Activated CD4-positive, alpha-beta T cell treated with anti-CD3 and anti-CD28 coated beads for 4 hours (primary cell): ENCODE measurements at places on chromosomes 2 and 18.

DNA sequence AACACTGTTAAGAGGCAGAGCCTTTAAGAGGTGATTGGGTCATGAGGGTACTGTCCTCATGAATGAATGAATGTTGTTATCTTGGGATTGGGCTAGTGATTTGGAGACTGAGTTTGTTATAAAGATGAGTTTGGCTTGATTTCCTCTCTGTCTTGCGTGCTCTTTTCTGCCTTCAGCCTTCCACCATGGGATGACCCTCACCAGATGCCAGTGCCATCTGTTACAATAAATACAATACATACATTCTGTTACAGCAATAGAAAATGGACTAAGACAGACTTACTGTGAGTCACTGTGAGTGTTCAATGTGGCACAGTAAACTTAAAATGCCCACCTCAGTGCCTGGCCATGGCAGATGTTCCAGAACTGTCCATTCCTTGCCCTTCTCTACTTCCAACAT lies 95.0 kb upstream of the ZFP36L2 start:
- no peak for DNase-seq

GRCh38 chr2:100224988-100225710 lies 82.8 kb upstream of the AFF3 start:
- DNase-seq = no peak

- no peak for DNase-seq
These were observed 531.9 kb downstream of the PARD3B start for GRCh38 chr2:205077159-205077558.

DNA sequence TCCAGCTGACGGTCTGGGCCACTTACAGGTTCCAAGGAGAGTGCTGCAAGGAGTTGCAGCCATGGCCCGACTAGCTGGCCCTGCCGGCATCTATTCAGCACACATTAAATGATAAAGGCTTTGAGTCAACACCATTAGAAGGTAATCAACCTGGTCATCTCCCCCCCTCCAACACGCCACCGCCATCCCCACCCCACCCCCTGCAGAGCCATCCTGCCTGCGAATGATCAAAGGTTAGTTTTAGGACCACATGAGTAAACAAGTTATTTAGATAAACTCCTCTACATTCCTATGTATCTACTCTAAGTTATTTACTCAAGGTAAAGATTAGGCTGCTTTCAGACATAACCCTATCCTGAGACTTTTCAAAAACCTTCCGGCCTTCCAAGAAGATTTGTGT lies 349.3 kb upstream of the SLC39A10 start:
- DNase-seq = no peak

DNA sequence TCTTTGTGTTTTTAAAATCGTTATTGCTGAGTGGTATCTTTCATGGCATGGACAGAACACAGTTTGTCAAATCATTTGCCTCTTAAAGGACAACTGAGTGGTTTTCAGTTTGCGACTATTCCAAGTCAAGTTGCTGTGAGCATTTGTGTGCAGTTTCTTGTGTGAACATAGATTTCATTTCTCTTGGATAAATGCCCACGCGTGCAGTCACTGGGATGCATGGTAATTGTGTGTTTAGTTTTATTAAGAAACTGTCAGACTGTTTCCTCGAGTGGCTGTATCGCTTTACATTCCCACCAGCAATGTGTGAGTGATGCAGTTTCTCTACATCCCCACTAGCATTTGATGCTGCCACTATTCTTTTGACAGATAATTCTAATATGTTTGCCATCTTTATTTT lies 154.0 kb upstream of the ARL4C start:
- no peak for DNase-seq

DNA sequence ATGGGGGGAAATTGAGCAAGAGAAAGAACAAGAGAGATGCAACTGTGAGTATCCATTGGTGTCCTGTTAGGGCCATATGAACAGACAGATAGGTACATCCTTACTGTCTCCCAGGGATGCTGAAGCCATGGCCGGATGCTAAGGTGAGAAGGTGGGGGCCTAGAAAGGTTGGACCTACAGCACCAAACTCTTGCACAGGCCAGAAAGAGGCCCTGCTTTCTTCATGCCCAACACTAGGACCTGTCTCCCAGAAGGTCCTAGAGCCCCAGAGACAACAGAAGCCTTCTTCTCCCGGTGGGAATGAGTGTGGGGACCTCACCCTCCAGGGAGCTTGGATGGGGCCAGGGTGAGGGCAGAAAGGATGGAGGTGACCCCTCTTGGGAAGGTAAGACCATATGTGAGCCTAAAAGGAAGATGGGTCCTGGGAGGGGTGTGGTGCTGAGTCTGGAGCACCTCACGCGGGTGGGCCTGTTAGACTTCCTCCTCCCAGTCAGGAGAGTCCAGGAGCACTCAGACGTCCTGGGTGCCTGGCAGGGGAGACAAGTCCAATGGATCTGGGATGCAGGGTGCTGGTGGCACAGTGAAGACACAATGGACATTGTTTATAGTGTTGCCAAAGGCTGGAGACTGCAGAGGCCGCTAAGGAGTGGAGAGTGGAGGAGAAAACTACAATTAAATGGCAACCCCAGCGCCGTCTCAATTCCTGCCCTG lies 265.3 kb downstream of the CYP26B1 start:
- DNase-seq = no peak

GRCh38 chr2:121907928-121908327 lies 152.5 kb downstream of the TSN start:
- no peak for DNase-seq

GRCh38 chr18:10182009-10182624 lies 268.3 kb downstream of the VAPA start:
- no peak for DNase-seq

GRCh38 chr2:101793277-101793969 lies 95.9 kb downstream of the MAP4K4 start:
- DNase-seq = peak; percentile 17

- no peak for DNase-seq
These were observed 363.7 kb upstream of the SPHKAP start for GRCh38 chr2:228545041-228545747.

DNA sequence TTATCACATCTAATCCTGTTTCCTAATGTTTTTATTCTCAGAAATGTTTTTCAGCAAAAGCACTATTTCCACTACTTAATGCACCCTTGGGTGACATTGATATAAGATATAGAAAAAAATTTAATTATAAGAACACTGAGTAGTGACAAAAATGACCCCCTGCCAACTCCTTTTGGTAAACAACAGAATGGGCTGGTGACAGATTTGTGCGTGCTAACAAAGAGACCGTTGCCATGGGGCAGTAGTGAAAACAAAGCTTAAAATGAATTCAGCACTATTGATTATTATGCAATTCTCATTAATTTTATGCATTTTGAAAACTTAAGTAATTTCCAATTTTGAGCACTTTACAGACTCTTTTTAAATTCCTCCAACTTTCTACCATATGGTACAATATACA lies 33.1 kb downstream of the RDH14 start:
- no peak for DNase-seq

GRCh38 chr18:69330385-69331005 lies 70.2 kb upstream of the DOK6 start:
- no peak for DNase-seq

DNA sequence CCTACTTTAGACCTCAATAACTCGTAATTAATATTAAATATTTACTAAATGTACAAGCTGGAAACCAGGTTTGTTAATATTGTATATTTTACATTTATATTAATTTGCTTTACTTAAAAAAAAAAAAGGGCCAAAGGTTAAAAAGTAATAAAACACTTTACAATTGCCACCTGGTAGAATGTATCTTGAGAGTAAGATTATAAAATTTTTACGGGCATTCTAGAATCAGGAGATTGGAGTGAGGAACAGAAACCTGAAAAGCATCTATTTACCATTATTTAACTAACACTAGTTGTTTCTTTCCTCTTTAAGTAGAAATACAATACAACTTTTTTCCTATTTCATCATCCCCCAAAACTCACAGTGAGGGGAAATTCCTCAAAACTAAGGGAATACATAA lies 15.6 kb upstream of the STRN start:
- DNase-seq = no peak

- no peak for DNase-seq
These were observed 411 bp downstream of the NARS1 start for GRCh38 chr18:57621246-57621604.

DNA sequence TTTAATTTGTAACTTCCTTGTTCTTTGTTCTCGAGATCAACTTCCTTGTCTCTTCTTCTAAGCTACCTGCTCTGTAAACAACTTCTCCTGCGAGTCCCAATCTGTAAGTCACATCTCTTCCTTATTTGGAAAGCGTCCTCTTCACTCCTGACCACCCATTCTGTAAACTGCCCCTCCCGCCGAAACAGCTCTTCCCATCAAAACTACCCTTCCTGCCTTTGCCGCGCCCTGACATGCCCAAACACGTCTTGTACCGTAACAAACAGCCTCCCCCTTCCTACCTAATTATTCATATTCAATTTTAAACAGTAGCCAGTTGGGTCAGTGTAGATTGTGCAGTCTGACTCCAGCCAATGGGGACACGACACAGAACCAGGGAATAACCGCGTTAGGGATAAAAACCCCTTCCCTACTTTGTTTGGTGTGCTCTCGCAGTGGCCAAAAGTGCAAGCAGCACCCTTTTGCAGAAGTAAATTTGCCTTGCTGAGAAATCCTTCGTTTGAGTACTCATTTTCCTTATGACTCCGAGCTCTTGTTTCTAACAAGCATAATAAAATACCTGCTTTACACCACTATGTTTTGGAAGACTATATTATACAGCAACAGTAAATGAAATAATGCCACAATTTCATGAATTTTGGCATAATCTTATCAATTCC lies 39.8 kb downstream of the PIAS2 start:
- DNase-seq = no peak

GRCh38 chr2:165645930-165646831 lies 147.9 kb downstream of the GALNT3 start:
- DNase-seq = no peak

GRCh38 chr2:232817756-232818155 lies 41.4 kb upstream of the KCNJ13 start:
- DNase-seq = no peak

GRCh38 chr18:68769461-68769860 lies 28.4 kb upstream of the CCDC102B start:
- no peak for DNase-seq

DNA sequence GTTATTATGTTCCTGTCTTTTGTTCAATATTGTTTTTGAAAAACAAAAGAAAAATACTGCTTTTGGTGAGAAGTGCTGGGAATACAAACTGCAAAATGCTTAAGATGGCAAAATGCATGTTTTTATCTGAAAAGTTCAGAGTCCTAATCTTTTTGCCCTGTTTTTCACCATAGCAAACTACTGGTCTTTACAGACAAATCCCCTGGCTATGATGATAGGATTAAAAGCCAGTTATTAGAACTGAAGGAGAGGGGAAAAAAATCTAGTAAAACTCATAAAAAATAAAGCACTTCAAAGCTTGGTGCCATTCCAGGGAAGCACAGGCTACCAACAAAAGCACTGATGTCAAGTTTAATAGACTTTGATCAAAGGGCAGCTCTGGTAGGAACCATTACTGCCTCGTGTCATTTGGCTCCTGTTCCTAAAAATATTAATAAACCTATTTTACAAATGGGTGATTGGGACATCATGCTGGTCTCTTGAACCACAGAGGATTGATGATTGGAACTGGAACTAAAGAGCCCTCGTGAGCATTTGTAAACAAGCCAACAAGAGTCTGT lies 194.7 kb downstream of the RAB3GAP1 start:
- no peak for DNase-seq

GRCh38 chr2:170260188-170260587 lies 82.2 kb downstream of the MYO3B start:
- DNase-seq = no peak

DNA sequence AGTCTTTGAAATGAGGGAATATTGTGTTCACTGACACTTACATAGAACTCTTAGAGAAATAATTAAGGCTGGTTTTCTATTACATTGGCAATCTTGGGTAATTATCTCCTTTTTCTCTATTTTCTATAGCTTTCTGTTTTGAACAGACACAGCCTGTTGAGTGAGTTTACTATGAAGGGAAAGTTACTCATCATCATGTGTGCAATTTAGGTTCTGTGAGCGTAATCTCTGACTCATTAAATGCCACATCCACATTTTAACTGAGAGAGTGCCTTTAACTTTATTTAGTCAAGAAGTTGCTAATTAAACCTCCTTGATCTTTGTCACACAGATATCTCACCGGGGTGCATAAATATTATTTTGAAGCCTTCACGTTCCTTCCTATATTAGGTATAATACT lies 174.0 kb upstream of the SLC8A1 start:
- DNase-seq = no peak

DNA sequence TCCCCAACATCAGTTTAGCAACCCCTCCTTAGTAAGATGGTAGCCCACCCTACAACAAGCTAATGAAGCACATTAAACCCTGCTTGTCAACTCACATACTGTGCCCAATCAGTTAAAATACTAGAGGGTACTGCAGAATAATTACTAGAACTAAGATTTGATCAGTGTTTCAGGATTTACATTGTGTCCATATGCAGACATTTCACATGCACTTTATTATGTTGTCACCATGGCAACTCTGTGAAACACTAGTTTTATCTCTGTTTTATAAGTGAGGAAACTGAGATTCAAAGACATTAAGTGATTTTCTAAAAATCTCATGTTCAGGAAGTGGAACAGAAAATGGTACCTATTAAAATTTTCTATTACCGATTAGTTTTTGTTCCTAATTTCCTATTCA lies 61.7 kb downstream of the CYBRD1 start:
- no peak for DNase-seq

GRCh38 chr18:55866006-55866405 lies 278.0 kb upstream of the TCF4 start:
- DNase-seq = no peak

DNA sequence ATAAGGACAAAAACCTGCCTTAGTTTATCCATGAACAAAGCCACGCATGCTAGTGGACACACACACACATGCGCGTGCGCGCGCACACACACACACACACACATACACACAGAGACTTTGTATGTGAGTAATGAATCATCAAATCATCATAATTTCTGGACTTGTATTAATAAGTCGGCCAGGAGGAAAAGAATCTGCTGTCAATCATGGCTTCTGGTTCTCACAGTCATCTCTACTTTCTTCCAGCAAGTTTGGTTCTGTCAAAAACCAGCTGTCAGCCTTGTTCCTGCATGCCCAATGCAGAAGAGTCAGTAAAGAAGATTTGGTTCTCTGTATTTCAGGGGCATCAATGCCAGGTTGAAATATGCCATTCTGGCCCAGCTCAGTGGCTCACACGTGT lies 1.1 kb upstream of the TTR start:
- no peak for DNase-seq

- no peak for DNase-seq
These were observed 57.1 kb upstream of the RAB12 start for GRCh38 chr18:8552151-8552550.

- DNase-seq = no peak
These were observed 319.6 kb downstream of the PIK3C3 start for GRCh38 chr18:42274488-42275137.

GRCh38 chr18:51150113-51150700 lies 47.3 kb downstream of the MEX3C start:
- peak; percentile 31 for DNase-seq

DNA sequence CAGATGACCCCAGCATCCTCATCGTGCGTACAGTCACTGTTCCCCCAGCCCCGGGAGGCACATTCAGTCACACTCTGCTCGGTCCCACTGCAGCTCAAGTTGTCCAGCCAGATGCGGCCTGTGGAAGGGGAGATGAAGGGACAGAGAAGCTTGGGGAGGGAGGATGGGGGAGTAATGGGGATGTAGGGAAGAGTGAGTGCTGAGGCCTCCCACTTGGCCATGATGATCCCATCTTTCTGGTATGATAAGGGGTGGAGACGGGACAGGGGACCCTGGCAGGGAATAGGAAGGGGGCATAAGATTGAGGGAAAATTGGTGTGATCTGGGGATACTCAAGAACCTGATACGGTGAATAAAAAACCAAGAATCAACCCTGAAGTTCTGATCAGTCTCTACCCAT lies 3.5 kb downstream of the LOXL3 start:
- DNase-seq = no peak
